NCI-H1105 treated with DMSO at 0.1 percent for 48 hours (cell line): ENCODE measurements at places on chromosomes 6 and 20.
A peak's percentile ranks its signal among the peaks of the same experiment; 100 is the strongest.

DNA sequence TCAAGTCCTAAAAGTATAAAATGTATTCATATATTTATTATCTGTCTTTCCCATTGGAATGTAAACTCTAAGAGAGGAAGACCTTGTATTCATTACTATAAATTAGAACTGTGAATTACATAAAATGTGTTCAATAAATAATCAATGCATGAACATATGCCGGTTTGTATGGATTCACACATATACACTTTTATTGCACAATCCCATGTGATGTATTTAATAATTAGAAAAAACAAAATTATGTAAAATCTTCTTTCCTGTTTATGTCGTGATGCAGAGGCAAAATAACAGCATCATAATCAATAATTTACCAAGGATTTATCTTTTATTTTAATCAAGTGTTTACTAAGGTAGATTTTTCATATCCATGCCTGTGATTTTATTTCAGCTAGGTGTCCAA is 240.5 kb downstream of the KHDRBS2 start:
- no peak for DNase-seq

GRCh38 chr20:59579404-59580145 is 24.8 kb upstream of the PHACTR3 start:
- no peak for DNase-seq

DNA sequence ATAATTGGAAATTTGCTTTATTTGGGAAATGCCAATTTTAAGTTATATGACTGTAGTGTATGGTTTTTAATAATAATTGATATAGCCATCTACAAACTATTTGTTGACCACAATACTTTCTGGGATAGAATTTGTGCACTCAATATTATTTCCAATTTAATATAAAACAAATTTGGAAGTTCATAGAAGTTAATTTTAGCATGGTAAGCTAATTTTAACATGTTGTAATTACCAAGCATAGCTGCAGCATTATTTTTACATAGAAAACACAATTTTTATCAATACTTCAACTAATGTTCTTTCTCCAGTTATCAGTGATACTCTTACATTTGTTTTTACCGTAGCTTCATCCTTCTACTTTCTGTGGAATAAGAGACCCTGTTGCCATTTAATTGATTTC is 100.8 kb downstream of the L3MBTL3 start:
- DNase-seq: no peak

GRCh38 chr6:111942561-111942960 is 69.3 kb upstream of the FYN start:
- DNase-seq: no peak

GRCh38 chr6:122180132-122180531 is 219.3 kb upstream of the HSF2 start:
- no peak for DNase-seq

DNA sequence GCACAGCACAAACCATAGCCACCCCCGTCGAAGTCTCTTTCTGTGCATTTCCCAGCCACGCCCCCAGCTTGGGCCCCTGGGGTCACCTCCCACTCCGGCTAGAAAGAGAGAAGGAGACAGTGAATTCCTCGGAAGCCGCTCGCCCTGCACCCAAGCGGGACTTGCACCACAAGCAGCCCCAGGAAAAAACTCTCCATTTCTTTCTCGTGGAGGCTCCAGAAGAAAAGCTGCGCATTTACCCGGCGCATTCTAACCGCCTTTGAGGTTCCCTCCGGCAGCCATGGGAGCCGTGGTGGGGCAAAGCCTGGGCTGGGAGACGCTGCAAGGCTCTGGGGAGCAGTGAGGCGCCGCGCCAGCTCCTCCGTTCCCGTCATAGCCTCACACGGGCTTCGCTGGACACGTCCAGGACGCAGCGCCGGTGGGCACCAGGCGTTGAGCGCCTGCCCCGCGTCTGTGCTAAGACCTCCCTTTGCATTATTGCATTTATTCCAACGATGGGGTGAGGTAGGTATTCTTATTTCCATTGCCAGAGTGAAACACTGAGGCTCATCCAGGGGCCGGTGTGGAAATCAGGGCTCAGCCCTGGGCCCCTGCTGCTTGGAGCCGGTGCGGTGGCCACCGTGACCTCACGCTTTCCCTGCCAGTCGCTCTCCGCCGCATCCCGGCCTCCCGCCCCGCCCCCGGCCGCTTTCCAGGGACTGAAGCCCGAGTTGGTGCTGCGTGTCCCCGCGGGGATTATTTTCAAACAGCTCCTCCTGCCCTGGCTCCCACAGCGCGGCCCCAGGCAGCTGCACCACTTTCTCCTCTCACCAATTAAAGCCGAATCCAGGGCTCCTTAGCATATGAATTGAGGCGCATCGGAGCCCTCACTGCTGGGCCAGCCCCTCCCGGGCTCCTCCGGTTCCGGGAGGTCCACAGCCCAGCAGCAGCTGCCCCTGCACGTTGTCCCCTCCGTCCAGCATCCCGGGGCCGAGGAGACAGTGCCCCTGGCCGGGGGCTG is 148.3 kb upstream of the AFDN start:
- peak; percentile 54 for DNase-seq

GRCh38 chr6:10268611-10269310 is 146.1 kb downstream of the TFAP2A start:
- DNase-seq: no peak

DNA sequence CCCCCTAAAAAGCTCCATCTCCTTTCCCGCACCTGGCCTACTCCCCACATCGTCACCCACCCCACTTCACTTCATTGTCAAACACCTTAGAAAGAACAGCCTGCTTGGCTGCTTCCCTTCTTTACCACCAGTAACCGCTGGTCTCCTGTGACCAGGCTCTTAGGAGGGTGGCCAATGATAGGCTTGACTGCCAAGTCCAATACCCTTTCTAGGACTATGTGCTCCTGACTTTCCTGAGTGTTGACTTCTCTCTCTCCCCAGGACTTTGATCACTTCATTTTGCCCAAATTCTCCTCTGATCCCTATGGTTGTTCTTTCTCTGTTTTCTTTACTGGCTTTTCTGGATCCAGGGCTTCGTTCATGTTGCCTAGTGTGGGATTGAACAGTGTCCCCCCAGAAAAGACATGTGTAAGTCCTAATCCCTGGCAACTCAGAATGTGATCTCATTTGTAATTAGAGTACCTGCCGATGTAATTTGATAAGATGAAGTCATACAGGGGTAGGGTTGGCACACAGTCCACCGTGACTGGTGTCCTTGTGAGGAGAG is 254.0 kb downstream of the GMDS start:
- no peak for DNase-seq

- no peak for DNase-seq
Observed at GRCh38 chr6:13589801-13590200, 15.4 kb downstream of the SIRT5 start.

DNA sequence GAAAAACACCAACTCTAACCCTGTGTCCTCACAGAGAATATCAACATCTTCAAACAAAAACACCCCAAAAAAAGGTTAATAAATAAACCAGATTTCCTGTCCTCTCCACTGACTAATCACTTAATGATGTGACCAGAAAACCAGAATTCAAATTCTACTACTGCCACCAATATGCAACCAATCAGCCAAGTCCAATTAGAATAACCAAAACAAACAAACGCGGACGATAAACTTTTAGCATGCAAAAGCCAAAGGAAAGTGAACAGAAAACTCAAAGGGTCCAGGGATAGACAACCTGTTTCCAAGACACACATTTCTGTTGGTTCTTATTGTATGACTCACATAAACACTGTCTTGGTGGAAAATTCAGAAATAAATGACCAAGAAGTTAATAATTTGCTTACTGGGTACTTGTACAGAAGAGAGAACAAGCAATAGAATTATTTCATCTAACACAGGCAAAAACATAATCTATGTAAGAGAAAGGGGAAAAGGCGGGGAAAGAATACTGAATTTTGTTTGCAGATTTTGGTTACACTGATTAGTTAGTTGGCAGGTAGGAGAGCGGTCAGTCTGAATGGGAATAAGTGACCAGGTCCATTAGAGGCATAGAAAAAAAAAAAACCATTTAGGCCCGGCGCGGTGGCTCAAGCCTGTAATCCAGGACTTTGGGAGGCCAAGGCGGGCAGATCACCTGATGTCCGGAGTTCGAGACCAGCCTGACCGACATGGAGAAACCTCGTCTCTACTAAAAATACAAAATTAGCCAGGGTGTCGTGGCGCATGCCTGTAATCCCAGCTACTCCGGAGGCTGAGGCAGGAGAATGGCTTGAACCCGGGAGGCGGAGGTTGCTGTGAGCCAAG is 34.1 kb downstream of the HFE start:
- no peak for DNase-seq

DNA sequence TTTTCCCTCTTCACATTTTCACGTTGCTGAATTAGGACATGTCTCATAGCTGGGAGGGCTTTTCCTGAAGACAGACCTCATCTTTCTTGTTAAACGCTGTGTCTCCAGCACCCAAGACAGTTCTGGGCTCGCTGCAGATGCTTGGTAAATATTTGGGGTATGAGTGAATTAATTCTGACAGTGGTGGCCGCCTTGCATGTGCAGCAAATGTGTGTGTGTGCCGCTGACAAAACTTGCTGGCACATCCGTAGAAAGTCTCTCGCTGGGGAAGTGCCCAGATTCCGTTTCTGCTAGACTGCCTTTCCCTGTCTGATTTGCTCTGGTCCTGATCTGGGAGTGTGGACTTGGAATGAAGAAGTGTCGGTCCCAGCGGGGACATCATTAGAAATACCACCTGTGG is 48.2 kb upstream of the ZNFX1 start:
- no peak for DNase-seq

DNA sequence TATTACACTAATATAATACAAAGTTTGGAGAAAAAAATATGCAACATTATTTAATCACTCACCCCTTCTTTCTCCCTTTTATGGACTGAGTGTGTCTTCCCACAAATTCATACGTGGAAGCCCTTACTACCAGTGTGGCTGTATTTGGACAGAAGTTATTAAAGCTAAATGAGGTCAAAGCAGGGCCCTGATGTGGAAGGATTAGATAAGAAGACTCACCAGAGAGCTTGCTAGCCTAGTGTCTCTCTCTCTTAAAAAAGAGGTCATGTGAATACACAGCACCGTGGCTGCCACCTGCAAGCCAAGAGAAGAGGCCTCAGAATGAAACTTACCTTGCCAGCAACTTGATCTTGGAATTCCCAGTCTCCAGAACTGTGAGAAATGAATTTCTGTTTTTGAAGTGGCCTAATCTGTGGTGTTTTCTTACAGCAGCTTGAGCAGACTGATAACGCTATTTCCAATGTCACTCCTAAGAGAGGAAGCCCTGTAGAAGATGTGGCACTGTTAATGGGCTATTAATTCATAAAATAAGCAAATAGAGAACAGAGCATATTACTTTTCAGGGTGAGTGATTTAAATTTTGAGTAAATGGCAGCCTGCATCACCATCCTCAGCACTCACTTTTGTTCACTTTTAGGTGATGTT is 233.4 kb downstream of the TBC1D7 start:
- DNase-seq: no peak

DNA sequence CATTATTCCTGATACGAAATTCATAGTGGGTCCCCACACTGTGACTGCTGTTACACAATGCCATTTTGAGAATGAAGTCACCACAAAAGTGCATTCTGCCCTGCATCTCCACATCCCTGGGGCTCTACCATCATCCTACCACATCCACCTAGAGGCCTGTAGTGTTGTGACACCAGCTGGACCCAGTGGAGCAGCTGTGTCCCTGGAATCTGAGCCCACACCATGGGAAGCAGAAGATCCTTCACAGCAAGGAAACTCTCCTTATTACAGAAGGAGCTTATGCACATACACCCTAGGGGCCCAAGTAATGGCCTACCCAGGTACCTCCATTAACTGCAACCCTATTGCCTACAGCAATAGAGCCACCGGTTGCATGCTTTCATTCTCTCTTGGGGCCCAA is 566.6 kb upstream of the EPHA7 start:
- no peak for DNase-seq

- no peak for DNase-seq
Observed at GRCh38 chr20:35820715-35821114, 48.9 kb downstream of the PHF20 start.

GRCh38 chr6:89454300-89454699 is 21.3 kb downstream of the ANKRD6 start:
- DNase-seq: no peak

DNA sequence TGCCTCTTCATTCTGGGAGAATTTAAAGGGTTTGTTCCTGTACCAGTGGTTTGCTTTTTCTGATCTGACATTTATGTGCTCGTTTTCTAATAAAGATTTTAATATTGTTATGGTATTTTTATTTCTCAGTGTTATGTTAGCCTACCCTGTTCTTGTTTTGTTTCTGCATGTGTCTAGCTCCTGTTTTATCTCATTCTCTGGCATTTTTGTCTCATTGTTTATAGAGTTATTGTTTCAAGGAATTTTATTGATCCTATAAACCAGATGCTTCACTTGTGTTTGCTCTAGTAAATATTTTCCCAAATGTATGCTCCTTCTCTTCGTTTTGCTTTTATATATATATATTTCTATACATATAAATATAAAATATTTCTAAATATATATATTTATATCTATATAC is 152.8 kb downstream of the PLCB1 start:
- DNase-seq: no peak

DNA sequence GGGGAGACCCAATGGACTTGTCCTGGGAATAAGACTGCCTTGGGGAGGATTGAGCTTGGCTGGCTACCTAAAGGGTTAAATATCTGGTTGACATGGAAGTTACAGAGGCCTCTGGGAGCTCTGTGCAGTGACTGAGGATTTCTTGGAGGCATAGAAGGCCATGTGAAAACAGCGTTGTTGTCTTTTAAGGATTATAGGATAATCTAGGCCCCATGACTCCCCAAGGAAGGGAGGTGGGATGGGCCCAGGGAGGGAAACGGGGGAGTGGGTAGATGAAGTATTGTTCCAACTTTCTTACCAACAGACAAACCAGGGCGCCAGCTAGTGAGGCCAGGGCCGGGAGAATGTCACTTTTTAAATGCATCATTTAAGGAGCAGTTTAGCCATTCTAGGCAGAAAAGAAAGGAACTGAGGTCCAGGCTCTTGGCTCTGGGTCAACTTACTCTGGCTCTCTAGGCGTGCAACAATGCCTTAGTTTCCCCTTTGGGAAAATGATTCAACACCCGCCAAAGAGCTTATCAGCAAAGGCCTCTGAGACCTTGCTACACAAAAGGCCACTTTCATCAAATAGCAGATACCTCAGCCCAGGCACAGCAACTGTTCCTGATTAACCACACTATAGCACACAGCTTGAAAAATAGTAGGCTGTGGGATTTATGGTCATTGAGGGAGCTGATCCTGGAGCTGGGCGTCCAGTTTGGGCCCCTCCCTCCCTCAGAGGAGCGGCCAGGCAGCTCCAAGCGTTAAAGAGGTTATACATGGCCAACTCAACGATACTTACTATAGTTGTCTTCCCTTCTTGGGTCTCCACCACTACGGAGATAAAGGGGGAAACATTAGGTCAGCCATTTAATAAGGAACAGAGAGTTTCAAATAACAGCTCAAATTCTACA is 7.0 kb downstream of the MRPS18A start:
- DNase-seq: no peak

DNA sequence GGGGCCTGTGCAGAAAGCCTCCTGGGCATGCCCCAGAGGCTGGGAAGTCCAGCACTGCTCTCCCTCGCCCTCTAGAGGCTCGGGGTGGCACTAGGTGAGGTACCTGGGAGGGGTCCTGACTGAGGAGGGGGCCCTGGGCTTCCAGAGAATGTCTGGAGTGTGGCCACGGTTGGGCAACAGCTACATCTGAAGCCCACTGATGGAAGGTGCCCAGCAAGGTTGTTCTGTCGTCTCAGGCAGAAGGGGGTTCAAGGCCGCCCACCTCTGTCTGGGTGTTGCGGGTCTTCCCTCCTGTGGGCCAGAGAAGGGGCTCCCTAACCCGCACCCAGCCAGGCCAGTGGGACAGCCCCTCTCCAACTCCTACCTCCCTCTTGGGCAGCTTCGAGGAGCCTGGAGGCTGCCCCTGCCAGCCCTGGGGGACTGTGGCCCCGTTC is 11.4 kb upstream of the VEGFA start:
- DNase-seq: no peak

GRCh38 chr6:128186729-128187128 is 285.9 kb upstream of the THEMIS start:
- DNase-seq: no peak
